Activated CD4-positive, alpha-beta memory T cell treated with anti-CD3 and anti-CD28 coated beads, Interleukin-2, amount 10 ng/mL, durations not matched to agents 7 days and 5 days (primary cell): ENCODE measurements at places on chromosomes 5 and 9.

GRCh38 chr5:135694906-135695305 lies 116.1 kb upstream of the CXCL14 start:
- no peak for DNase-seq

DNA sequence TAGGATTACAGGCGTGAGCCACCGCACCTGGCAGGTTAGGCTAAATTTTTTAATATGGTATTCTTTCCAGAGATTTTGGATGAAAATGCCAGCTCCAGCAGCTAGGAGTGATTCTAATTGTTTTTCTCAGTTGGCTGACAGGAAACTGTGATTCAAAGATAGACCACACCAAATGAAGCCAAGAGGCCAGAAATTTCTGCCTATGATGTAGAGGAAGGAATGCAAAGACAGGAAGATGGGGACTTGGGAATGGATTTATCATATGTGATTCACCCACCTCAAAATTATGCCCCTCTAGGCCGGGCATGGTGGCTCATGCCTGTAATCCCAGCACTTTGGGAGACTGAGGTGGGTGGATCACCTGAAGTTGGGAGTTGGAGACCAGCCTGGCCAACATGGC lies 53.3 kb downstream of the UGCG start:
- no peak for DNase-seq

DNA sequence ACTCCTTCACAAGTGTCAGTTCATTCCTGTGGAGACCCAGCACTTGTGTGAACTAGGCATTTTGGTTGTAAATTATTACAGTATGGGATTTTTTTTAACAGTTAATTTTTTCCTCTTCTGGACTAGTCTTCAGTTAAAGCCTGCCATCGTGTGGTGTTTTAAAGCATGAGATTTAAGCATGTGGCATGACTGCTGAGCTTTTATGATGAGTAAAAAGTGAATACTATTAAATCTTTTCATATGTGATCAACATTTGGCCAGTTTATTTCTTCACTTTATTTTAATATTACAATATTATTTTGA lies 25.0 kb downstream of the LMNB1 start:
- DNase-seq, result no peak

- DNase-seq, result no peak
These were observed 85.9 kb downstream of the GNA14 start for GRCh38 chr9:77562019-77562748.

- no peak for DNase-seq
These were observed 456.0 kb downstream of the BNC2 start for GRCh38 chr9:16414451-16414850.

GRCh38 chr9:116550696-116551436 lies 136.2 kb upstream of the TRIM32 start:
- no peak for DNase-seq

GRCh38 chr5:143142596-143143435 lies 260.7 kb downstream of the NR3C1 start:
- DNase-seq, result no peak
